Bronchial epithelial cell (primary cell): ENCODE measurements at places on chromosomes 2 and 18. TPM values are rescaled to one million over a fixed set of nuclear protein-coding genes. Genes with fewer than 3 reads are reported as not detected.

Gene AGXT
- not detected in 2 replicates for total RNA-seq

Gene ASXL3
- under 0.01 TPM in 2 replicates for total RNA-seq

Gene ANKRD30BL
- total RNA-seq: not detected in 2 replicates

Gene CTNNA2
- total RNA-seq: not detected in 2 replicates

GRCh38 chr2:134301099-134301927 is 47.4 kb downstream of the MGAT5 start:
- DNase-seq: peak; percentile 85

- DNase-seq: no peak
These were observed 69.5 kb downstream of the FAM117B start for GRCh38 chr2:202704248-202704647.

DNA sequence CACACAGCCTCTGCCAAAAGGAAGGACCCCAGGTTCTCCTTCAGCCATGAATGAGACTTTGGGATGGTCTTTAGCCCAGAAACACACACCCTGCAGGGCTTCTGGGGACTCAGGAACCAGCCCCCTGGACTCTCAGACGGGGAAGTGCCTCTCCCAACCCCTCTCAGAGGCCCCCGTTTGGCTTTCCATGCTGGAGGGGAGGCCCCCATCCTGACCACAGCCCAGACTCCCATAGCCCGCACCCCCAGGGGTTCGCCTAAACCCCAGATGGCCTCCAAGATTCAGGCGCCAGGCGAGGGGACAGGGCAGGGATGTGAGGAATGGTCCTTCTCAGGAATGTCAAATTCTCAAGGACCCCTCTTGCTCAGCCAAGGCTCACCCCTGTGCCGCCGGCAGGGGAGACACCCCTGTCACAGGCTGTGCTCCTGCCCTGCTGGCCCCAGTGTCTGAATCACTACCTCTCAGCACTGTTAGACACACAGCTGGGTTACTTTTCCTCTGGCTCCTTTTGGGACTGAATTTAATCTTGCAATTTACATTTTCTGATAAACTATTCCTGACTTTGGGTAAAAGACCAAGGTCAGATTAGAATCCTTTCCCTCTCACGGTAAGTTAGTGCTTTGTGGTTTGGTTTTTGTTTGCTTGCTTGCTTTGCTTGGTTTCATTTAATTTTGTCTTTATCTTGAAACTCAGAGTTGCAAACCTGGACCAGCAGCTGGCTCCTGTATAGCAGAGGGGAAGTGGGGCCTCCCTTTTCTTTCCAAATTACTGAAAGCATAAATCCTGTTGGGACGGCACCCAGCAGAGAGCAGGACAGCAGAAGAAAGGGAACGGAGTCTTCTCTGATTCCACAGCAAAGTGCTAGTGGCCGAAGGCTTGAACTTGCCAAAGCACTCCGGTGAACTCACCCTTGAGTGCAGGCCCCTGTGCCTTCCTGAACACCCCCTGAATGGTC is 198.9 kb upstream of the RAB6C start:
- DNase-seq: no peak

DNA sequence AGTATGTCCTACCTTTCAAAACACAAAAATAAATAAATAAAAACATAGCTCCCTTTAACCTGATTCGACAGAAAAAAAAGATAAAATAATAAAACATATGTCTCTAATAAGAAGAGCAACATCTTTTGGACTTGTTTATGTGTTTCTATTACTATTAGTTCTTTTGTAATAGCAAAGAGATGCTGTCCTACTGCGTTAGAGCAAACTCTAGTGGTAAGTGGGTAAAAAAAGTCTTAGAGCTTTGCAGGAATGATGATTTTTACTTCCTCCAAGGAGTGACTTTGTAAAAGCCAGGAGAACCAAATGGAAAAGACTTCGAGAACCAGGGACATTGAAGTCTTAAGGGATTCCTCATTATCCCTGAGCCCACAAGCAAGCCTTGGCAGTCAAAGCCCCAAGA is 450.1 kb downstream of the METTL4 start:
- DNase-seq: no peak

DNA sequence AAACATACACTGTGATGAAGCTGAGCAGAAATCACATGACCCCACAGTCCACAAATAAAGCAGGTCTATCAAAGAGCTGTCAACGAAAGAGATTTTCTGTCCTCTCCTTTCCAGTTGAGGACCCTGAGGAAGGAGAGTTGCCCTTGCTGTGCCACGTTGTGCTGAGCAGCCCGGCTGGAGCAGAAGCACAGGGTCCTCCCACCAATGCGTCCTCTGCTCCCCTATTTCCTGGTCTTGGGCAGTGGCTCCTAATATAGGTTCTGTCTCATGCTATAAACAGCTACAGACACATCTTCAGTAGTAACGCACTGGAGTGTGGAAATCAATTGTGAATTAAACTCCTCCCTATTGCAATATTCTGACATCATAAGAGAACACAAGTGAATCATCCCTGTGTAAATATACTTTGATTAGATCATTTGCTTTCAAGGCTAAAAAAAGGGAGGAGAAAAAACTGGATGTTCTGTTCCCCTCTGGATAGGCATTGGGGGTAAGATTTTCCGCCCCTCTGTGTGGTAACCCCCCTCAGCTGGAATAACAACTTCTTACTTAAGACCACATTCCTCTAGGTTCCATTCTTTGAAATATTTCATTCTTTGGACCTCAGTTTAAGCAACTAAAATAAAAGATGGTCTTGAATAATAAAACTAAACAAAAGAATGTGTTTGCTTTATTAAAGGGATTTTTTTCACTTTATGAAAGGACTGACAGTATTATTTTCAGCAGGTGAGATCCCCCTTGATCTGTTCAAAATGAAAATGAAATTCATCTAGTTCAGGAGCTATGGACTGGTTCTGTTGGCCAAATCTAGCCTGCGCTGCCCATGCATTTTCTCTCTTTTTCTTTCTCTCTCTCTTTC is 8.3 kb upstream of the RHOB start:
- DNase-seq: peak; percentile 99

DNA sequence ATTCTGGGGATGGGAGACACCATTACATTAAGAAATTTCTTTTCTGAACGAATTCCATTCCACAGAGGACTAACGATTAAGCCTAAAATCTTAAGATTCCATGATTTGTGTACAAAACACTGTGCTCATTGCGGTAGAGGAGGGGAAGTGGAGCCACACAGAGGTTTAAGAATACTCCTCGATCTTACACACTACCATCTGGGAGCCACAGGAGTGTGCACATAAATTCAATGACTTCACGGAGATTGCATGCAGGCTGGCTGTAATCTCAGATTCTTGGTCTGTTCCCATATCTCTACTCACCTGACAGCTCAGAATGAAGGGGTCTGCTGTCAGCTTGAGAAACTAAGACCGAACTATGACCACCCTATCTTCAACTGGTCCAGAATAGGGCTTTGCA is 762 bp downstream of the VPS4B start:
- peak; percentile 15 for DNase-seq

DNA sequence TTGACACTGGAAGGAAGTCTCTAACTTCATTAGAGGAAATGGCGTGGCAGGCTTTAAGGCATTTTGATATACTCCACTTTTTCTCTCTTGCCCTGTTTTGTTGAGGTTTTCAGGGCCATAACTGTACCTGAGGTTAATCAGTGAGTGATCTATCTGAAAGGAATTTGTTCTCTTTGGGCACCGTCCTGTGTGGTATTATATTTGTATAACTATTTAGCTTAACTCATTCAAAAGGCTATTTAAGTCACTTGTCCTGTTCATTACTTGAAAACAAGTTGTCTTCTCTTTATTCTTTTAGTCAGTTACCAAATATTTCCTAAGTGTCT is 180.4 kb downstream of the NEDD4L start:
- DNase-seq: no peak
